ENCODE measurements at places on chromosomes 5 and 9. TPM values are rescaled to one million over a fixed set of nuclear protein-coding genes. Genes with fewer than 3 reads are reported as not detected.
A peak's percentile ranks its signal among the peaks of the same experiment; 100 is the strongest.

- peaks cover 2% of the 10 kb centered on the region for H3K4me1 ChIP-seq
- no peak overlapping the region for H3K27ac ChIP-seq
- no peaks in the 10 kb centered on the region for H3K27me3 ChIP-seq
- no peak for DNase-seq
Observed at GRCh38 chr5:75460532-75460931, 50.9 kb downstream of the CERT1 start.

Gene SLC1A1
- polyA plus RNA-seq = 2.2 TPM

GRCh38 chr5:181159286-181160151 lies 12.1 kb downstream of the OR2V2 start:
- peak; percentile 60 for DNase-seq
- peaks cover 4% of the 10 kb centered on the region for H3K27me3 ChIP-seq
- no peak overlapping the region for H3K27ac ChIP-seq
- no peaks in the 10 kb centered on the region for H3K36me3 ChIP-seq

GRCh38 chr5:173778152-173778782 lies 109.9 kb upstream of the CPEB4 start:
- peaks cover 13% of the 10 kb centered on the region for H3K4me1 ChIP-seq
- H3K4me3 ChIP-seq = no peak overlapping the region
- H3K27ac ChIP-seq = no peak overlapping the region
- DNase-seq = no peak

Gene NEUROG1
- not detected for polyA plus RNA-seq

DNA sequence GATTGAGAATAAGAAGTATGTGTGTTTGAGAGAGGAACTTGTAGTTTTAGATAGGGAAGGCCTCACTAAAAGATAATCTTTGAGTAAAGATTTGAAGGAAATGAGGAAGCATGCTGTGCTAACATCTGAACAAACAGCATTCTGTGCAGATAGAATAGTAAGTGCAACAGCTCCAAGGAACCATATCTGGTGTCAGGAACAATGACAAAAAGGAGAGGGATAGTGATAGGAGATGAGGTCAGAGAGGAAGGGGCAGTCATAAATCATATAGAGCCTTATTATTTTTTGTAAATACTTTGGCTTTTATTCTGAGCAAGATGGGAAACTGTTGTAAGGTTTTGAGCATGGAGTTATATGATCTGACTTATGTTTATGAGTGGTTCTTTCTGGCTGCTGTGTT lies 3.8 kb downstream of the MRPL22 start:
- H3K4me1 ChIP-seq = no peaks in the 10 kb centered on the region
- H3K4me3 ChIP-seq = no peak overlapping the region
- H3K27ac ChIP-seq = no peak overlapping the region
- DNase-seq = no peak
- no peaks in the 10 kb centered on the region for H3K27me3 ChIP-seq

DNA sequence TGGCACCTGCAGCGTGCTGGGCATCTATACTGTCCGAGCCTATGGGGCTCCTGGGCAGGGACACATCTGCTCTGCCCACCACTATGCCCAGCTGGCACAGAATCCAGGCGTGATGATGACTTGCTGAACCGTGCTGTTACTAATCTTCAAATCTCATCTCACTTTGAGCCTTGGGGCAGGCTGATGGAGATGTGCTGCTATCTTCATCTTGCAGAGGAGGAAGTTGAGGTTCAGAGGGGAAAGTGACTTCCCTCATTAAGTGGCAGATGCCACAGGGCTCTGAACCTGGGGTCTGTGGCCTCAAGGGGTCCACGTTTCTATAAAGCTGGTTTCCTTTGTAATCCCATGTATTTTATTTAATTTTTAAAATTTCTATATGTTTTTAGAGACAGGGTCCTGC lies 4.7 kb downstream of the SLC2A6 start:
- H3K27ac ChIP-seq = no peak overlapping the region
- peaks cover 3% of the 10 kb centered on the region for H3K4me1 ChIP-seq
- H3K4me3 ChIP-seq = no peak overlapping the region
- no peaks in the 10 kb centered on the region for H3K27me3 ChIP-seq

DNA sequence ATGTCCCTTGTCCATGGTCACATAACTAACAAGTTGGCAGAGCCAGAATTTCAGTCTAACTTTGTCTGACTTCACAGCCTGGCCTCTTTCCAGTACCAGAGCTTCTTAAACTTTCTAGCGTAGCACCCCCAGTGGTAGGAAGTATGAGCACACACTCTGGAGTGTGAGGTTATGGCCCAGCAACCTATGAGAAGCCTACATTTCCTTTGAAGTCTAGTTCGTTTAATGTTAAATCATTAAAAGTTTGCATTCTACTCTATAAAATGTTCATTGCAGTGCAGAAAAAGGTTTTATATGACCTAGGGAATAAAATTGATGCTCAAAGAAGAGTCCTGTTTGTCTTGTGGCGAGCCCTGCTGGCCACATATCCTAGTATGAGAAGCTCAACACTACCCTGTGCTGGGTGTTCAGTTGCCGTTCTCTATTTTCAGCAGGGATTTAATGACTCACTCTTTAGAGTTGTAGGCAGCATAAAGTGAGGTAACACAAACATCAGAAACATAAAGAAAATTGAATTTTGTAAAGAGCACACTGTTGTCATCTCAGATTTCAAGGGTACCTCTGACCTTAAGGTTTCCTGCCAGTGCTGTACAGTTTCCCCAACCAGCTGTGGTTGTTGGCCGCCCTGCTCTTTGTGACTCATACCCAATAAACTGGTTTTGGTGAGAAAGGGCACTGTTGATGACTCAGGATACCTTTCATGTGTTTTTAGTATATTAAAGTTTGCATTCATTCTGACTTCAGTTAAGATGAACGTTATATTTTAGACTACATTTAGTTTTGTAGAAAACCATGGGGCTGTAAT lies 14.3 kb downstream of the MCCC2 start:
- peaks cover 8% of the 10 kb centered on the region for H3K36me3 ChIP-seq
- no peak overlapping the region for H3K4me3 ChIP-seq
- peak; percentile 98 for DNase-seq
- H3K4me1 ChIP-seq = peaks cover 6% of the 10 kb centered on the region

GRCh38 chr5:2352101-2352861 lies 399.2 kb downstream of the IRX2 start:
- DNase-seq = no peak
- no peak overlapping the region for H3K4me3 ChIP-seq
- no peaks in the 10 kb centered on the region for H3K27me3 ChIP-seq
- no peaks in the 10 kb centered on the region for H3K4me1 ChIP-seq
- H3K27ac ChIP-seq = no peak overlapping the region

GRCh38 chr5:88172847-88173758 lies 95.5 kb downstream of the TMEM161B start:
- H3K4me1 ChIP-seq = no peaks in the 10 kb centered on the region
- peak; percentile 5 for DNase-seq
- no peaks in the 10 kb centered on the region for H3K36me3 ChIP-seq
